ENCODE measurements at places on chromosomes 3 and 15.

- DNase-seq, result no peak
These were observed 140.9 kb downstream of the RPLP1 start for GRCh38 chr15:69593488-69593887.

DNA sequence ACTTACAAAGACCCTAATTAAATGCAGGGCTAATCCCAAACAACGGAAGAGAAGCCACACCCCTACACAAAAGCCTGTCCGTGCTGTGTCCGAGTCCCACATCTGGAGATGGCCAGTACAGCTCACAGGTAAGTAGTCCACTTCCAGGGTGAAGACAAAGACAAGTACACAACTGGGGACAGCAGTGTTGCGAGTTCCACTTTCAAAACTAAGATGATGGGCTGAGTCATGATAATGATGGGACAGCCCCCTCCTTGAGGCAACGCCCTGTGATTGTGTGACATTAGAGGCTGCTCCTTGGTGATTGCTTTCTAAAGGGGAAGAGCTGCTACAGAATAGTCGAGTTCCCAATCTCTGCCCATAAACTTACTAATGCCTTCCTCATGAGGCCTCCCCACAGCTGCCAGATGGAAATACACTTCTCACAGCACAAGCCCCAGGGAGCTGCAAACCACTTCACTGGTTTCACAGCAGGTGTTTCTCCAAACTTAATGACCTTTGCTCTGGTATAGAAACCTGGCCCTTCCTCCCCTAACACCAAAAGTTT lies 27.6 kb downstream of the RFT1 start:
- DNase-seq, result no peak

GRCh38 chr3:48591436-48591835 lies 3.7 kb downstream of the COL7A1 start:
- no peak for DNase-seq

GRCh38 chr3:117989982-117990381 lies 1044.7 kb downstream of the IGSF11 start:
- no peak for DNase-seq

DNA sequence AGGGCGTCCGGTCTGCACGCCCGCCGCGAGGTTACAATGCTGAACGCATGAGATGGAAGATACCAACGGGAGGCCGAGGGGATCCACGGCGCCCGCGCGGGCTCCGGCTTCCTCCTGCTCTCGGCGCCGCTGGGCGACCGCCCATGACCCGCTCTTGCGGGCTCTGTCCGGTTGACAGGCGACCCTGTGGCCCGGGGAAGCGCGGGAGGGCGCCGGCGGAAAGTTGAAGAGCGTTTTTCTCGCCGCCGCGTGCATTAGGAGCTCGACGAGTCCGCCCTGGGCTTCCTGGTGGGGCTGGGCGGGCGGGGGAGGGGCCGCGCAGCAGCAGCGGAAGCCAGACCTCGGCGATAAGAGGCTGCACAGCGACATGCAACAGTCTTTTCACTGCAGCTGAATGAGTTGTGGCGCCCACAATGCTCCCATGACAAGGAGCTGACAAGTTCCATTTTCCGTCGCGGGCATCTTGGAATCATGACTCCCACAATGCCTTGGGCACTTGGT lies at the start of gene MBNL1:
MBNL1 (plus strand) TSS at position 375 of the 501 bp plus-strand sequence. CDS start 31,265 bp downstream, outside the sequence.
- DNase-seq, result peak; percentile 92

GRCh38 chr15:91710080-91710698 lies 143.3 kb upstream of the SLCO3A1 start:
- no peak for DNase-seq

GRCh38 chr3:147356909-147357900 lies 49.1 kb downstream of the ZIC4 start:
- DNase-seq, result peak; percentile 52

DNA sequence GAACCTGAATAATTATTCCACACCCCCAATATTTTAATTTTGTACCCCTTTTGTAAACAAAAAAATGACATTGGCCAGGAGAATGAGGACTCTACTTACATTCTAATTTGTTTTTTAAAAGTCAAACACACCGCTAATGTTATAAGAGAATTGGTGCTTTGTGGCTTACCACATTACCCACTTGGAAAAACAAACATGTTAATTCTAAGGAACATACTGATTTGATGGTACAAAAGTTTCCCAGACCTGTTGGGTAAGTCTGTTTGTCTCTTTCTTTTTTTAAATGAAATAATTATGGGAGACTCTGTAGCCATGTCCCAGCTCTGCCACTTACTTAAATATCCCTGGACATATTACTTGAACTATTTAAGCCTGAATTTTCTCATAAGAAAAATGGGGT lies 352.5 kb upstream of the C2CD4B start:
- no peak for DNase-seq

DNA sequence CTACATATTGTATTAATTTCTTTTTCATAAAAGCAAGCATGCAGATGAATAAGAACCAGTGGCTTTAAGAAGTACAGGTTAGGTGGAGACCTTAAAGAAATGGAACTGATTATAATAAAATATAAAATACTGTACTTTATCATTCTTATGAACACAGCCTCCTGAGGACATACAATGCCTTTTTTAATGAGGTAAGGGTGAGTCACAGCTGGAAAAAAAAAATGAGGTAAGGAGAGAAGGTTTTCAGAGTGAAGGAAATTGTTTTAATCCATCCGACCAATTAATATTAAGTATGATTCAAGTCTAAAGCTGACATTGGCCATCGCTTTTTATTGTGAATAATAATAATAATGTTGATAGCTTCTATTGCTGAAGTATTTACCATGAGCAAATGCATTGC lies 170.3 kb upstream of the SOX2 start:
- no peak for DNase-seq

- no peak for DNase-seq
These were observed 525.1 kb upstream of the GOLIM4 start for GRCh38 chr3:168620854-168621253.

DNA sequence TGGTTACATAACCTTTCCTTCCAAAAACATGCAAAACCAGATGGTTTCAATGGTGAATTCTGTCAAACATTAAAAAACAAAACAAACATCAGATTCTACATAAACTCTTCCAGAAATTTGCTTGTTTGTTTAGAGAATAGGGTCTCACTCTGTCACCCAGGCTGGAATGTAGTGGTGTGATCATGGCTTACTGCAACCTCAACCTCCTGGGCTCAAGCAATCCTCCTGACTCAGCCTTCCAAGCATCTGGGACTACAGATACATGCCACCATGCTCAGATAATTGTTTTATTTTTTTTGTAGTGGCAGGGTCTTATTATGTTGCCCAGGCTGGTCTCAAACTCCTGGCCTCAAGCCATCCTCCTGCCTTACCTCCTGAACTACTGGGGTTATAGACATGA lies 36.1 kb downstream of the FBXL2 start:
- DNase-seq, result no peak

DNA sequence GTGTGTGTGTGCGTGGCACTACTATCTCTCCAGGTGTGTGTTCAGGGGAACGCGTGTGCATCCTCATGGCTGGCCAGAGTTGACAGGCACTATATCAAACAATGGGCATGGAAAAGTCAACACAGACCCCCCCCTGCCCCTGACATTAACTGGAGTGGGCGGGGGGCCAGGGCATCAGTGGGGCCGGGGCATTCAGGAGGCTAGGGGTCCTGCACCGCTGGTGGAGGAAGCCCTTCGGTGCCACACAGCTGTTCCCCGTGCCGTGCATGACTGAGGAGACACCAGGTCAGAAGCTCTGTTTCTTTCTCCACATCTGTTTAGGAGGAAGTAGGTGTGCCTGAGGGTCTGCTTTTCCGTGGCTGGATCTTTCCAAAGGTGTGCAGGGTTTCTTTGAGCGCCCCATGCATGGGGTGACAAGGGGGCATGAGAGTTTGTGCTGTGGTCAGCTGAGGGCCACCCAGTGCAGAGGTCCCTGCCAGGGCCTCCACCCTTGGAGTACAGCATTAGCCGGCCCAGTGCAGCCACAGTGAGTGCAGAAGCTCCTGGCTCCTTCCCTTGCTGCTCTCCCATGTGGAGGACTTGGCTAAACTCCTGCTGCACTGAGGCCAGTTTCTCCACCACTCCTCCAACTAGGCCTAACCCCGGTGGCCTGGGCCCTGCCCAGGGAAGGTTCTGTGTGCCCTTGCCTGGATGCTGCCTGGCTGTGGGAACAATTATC lies 7.5 kb downstream of the C3orf22 start:
- no peak for DNase-seq

GRCh38 chr3:79140708-79141107 lies 627.1 kb downstream of the ROBO1 start:
- no peak for DNase-seq
